HTR-8/SVneo (cell line): ENCODE measurements at places on chromosomes 7 and 10.

DNA sequence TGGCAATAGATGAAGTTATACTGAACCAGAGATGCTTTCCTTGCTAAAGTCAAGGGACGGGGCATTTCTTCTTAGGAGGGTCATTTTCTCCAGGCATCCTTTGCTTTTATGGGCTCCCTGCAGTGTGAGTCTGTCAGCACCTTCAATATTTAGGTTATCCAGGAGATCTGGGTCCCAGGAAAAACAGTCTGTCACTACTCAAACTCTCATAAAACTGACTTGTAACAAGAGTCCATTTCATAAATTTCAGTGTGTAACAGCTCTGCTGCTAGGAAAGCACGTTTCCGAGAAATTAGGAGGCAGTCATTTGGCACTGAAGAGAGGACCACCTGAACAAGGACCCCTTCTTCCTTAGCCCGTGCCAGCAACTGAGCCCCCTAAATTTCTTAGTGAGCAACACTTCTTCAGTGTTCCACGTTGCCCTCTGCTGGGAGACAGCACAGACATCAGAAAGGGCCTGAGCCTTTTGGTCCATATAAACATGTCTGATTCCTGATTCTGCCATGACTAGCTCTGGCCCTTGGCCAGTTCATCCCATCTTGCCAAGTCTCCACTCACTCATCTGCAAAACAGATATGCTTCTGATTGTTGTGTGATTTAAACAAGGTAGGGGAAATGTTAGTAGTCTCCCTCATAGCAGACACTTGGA lies 7.2 kb downstream of the GCC1 start:
- no peak for DNase-seq

GRCh38 chr10:17915181-17915580 lies 36.5 kb upstream of the SLC39A12 start:
- DNase-seq: no peak

- no peak for DNase-seq
These were observed 16.4 kb upstream of the PDSS1 start for GRCh38 chr10:26681076-26681475.

GRCh38 chr7:26891400-26892350 lies 27.3 kb upstream of the SKAP2 start:
- peak; percentile 28 for DNase-seq

DNA sequence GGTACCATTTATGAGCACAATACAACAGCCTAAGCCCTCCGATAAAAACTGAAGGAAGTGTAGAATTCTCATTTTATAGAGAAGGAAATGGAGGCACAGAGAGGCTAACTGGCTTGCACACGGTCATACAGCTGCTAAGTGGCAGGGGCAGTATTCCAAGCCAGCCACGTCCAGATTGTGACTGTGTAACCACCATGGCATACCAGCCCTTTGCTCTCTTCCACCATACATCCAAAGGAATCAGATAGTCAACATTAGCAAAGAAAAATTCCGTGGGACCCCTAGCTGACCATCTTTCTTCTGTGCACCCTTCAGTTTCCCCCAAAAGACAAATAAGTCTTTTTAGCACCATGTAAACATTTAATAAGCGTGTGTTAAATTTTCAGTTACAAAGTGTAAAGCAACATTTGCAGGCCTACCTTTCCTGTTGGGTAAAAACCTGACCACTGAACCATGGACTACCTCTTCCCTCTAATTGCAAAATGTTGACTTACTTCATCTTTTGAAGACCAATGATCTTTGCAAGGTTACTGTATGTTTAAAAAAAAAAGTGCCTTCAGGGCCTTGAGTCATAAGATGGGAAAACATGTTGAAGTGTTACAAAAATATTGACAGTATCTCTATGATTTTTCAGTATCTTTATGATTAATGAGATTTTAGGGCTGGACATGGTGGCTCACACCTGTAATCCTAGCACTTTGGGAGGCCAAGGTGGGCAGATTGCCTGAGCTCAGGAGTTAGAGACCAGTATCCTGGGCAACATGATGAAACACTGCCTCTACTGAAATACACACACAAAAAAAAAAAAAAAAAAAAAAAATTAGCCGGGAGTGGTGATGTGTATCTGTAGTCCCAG lies 24.3 kb upstream of the PDZD8 start:
- DNase-seq: no peak

DNA sequence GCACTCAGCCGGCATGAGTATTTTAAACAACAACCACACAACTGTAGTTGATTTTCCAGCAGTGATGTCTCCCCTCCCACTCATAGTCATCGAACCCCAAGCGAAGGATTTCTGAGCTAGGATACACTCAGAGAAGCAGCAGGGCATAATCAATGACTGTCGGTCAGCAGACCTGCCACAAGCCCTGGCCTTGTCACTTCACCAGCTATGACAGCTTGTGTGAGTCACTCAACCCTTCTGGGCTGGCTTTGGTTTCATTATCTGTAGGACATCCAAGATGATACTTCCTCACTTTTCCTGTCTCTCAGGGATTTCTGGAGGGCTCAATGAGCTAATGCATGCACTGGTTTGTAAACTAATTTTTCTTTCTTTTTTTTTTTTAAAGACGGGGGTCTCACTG lies 22.0 kb upstream of the UBE3C start:
- no peak for DNase-seq
